Thyroid gland (tissue), 4 donors: ENCODE measurements at places on chromosomes 16 and 17. TPM values are rescaled to one million over a fixed set of nuclear protein-coding genes. Genes with fewer than 3 reads are reported as not detected.

- DNase-seq, result no peak
- no peak overlapping the region for H3K27ac ChIP-seq
- H3K27me3 ChIP-seq, result no peaks in the 10 kb centered on the region
- no peaks in the 10 kb centered on the region for H3K4me1 ChIP-seq
- no peaks in the 10 kb centered on the region for H3K36me3 ChIP-seq
Observed at GRCh38 chr17:34764716-34765115, 185.3 kb downstream of the TMEM132E start.

GRCh38 chr16:75377729-75378386 lies 55.4 kb downstream of the CFDP1 start:
- H3K27me3 ChIP-seq, result no peaks in the 10 kb centered on the region
- no peak for DNase-seq
- peaks cover 7% of the 10 kb centered on the region for H3K4me1 ChIP-seq

DNA sequence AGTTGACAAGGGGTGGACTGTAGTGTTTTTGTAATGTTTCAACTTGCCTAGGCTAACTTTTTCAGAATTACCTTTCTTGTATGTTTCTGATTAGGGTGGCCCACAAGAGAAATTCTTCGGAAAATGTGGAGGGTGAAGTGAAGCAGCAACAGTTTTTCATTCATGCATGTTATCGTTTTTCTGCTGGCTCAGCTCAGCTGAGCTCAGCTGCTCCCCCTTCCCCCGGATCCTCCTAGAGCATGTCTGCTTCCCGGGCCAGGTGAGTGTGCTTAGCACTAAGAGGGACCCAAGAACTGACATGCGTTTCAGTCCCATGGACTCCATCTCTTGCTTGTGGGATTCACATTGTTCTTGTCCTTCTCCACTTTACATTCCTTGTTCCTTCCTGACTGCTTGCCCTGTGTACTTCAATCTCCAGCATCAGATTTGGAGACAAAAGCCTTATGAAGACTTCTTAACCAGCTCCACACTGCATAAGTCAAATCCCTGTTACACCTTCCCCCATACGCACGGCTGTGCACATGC lies 33.6 kb downstream of the SCPEP1 start:
- peak; percentile 44 for DNase-seq
- H3K4me3 ChIP-seq, result no peak overlapping the region
- H3K27me3 ChIP-seq, result no peaks in the 10 kb centered on the region
- no peak overlapping the region for H3K27ac ChIP-seq
- H3K4me1 ChIP-seq, result peaks cover 14% of the 10 kb centered on the region

DNA sequence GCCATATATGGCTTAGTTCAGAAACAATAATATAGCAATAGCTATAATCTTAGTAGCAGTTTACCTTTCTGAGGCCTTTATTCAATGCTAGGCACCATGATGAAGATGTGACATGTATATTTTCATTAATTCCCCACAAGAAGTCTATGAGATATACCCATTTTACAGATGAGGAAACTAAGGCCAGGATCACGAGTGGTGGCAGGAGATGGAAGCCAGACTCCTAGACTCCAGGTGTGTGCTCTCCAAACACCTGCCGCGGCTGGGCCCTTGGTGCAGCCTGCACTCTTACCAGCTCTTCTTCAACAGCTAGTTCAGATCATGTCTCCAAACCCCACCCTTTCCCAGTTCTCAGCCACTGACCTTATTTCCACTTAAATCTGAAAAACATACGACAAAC lies 15.2 kb downstream of the NXPH3 start:
- H3K36me3 ChIP-seq, result no peaks in the 10 kb centered on the region
- H3K4me3 ChIP-seq, result no peak overlapping the region
- no peak for DNase-seq

DNA sequence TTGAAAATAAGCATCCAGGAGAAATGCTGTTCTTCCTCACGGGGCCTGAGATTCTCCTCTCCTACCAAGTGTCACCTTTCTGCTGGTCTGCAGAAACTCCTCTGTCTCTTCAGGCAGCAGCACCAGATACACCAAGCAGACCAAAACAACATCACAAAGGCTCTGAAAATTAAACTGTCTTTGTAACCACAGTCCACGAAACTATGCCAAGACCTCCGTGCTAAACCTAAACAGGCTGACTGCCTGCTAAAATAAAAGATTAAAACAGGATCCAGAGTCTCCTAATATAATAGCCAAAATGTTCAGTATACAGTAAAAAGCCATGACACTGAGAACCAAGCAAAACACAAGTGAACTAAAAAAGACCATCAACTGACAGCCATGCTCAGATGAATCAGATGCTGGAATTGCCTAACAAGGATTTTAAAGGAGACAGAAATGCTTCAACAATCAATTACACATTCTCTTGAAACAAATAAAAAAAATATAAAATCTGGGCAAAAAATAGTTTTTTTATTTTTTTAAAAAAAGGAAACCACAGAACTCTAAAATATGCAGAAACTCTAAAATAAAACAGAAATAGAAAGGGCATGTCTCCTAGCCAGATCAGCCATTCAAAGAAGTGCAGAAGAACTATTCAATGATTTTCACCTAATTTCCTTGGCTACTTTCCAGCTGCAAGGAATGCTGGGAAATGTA lies 50.3 kb upstream of the TOX3 start:
- H3K4me3 ChIP-seq, result no peak overlapping the region
- no peaks in the 10 kb centered on the region for H3K4me1 ChIP-seq
- H3K27me3 ChIP-seq, result no peaks in the 10 kb centered on the region

GRCh38 chr17:70265471-70265870 lies 96.1 kb downstream of the KCNJ2 start:
- no peaks in the 10 kb centered on the region for H3K36me3 ChIP-seq
- H3K4me1 ChIP-seq, result no peaks in the 10 kb centered on the region
- H3K4me3 ChIP-seq, result no peak overlapping the region
- DNase-seq, result no peak
- no peaks in the 10 kb centered on the region for H3K27me3 ChIP-seq

GRCh38 chr16:17159617-17160016 lies 311.1 kb downstream of the XYLT1 start:
- no peaks in the 10 kb centered on the region for H3K36me3 ChIP-seq
- DNase-seq, result no peak
- no peak overlapping the region for H3K27ac ChIP-seq
- no peak overlapping the region for H3K4me3 ChIP-seq

DNA sequence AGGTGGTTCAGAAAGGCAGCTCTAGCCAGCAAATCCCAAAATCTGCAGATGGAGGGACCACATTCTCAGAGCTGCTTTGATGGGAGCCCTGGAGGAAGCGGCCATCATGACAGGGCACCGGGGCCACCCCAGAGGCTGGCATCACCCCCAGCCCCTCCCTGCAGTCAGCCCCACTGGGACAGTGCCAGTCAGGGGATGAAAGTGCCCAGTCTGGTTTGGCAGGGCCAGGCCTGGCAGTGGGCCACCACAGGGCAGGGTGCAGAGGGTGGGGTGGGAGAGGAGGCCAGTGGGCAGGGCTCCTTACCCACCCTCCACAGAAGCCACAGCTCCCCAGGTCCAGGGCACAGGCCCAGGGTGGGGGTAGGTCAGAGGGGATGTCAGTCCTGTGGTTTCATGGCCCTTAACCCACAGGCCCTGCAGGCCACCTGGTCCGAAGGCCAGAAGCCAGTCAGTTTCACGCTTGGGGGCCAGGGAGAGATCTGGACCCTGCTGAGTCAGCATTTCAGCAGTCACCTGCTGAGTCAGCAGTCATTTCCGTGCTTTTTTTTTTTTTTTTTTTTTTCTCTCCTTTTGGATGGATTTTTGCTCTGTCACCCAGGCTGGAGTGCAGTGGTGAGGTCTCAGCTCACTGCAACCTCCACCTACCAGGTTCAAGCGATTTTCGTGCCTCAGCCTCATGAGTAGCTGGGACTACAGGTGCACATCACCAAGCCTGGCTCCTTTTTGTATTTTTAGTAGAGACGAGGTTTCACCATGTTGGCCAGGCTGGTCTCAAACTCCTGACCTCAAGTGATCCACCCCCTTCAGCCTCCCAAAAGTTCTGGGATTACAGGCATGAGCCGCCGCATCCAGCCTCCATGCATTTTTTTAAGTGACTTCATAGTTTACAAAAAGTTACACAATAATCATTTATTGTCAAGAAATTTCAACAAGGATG lies 10.4 kb downstream of the SLC25A10 start:
- no peaks in the 10 kb centered on the region for H3K36me3 ChIP-seq
- H3K27me3 ChIP-seq, result no peaks in the 10 kb centered on the region
- no peak overlapping the region for H3K4me3 ChIP-seq
- DNase-seq, result peak; percentile 97
- peak overlapping the region; percentile 75 for H3K27ac ChIP-seq

Gene RNF227
- total RNA-seq, result 1.1 TPM

Gene ARHGAP44
- 10.9 TPM for total RNA-seq

Gene CA4
- 23.6 TPM for total RNA-seq

Gene NOXO1
- not detected for total RNA-seq

Gene JMJD8
- total RNA-seq, result 72.8 TPM

Gene ASPA
- total RNA-seq, result 0.78 TPM
